ENCODE measurements at places on chromosomes 1 and 21.

DNA sequence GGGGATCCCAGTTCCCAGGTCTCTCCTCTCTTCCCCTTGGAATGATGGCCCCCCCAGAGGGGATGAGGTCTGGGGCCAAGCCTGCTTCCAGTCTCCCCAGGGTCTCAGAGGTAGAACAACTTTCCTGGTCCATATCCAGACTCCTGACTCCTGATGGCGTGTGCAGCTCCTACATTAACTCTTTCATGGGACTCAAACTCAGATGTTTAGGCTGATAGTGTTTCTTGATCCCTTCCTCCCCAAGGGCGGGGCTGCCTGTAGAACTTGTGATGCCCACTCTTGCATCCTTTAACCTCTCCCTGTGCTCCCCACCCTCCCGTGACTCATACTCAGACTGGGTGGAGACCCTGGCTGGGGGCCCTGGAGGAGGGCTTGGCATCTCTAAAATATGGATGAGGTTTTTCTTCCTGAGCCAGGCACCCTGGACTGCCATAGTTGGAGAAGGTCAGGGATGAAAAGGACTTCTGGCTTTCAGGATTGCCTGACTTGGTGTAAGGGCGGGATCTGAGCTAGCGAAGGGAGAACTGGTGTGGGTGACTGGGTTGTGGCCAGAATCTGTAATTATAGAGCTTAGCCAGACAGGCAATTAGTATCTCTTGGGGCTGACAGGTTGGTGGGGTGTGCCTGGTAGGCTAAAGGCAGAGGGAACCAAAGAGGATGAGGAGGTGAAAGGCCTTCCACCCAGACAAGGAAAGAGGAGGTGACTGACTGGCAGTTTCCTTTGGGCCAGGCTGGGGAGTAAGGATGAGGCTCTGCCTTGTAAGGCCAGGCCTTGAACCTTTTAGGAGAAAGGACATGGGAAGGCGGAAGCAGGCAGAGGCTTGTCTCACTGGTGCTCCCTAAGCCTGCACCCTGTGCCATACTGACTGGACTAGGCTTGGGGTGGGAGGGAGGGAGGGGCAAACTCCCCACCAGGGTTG lies 1.5 kb downstream of the ATP8B2 start:
- H3K36me3 ChIP-seq = peaks cover 19% of the 10 kb centered on the region
- H3K4me3 ChIP-seq = peak overlapping the region; percentile 93
- peak overlapping the region; percentile 100 for H3K27ac ChIP-seq

- no peak overlapping the region for H3K4me3 ChIP-seq
- H3K4me1 ChIP-seq = no peaks in the 10 kb centered on the region
- H3K27ac ChIP-seq = no peak overlapping the region
- no peak for DNase-seq
- no peaks in the 10 kb centered on the region for H3K27me3 ChIP-seq
- H3K36me3 ChIP-seq = no peaks in the 10 kb centered on the region
Observed at GRCh38 chr1:41467673-41468072, 16.8 kb downstream of the EDN2 start.

DNA sequence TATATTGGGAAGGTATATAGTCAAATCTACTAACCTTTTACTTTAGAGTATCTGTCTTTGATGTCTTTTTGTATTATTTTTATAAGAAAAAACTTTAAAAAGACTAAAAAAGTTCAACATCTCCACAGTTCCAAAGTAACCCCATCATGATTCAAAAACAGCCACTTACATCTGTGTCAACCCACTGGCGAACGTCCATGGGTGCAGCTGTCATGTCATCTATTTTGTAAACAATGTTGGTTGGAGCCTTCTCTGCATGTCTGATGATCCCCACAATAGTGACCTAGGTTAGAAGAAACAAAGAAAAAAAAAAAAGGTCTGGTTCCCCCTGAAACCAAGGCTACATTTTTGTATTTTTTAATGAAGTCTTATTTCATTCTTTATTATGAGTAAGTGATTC lies 28.0 kb upstream of the SMPDL3B start:
- H3K27me3 ChIP-seq = no peaks in the 10 kb centered on the region
- peaks cover 49% of the 10 kb centered on the region for H3K36me3 ChIP-seq
- no peak overlapping the region for H3K4me3 ChIP-seq
- H3K4me1 ChIP-seq = no peaks in the 10 kb centered on the region
- no peak for DNase-seq
- H3K27ac ChIP-seq = no peak overlapping the region

DNA sequence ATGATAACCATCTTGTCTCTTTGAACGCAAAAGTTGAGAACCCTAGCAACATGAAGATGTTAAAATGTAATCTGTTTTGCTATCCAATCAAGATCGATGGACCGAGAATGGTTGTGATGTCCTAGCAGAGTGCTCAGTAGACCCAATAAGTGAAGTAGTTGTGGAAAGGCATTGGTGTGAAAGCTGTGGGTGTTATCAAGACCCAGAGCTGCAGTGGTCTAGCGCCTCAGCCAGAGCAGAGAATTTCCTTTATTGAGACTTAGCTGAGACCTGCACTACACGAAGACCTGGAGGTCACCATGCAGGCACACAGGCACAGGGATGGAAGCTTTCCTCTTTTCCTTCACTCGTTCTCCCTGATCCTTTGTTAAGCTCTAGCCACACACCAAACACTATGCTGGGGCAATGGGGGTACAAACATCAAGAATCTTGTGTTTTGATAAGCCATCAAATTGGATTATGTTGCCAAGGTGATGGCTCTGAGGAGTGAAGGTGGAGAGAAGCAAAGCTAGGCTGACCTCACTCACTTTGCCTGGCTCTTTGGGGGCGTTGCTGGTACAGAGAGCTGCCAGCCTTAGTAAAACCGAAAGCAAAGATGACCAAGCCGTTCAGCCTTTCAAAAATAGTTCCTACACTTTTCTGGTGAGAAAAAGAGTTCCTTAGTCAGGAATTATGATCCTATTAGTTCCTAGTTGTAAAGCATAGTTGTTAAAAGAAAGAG lies 24.1 kb downstream of the METTL13 start:
- H3K27me3 ChIP-seq = no peaks in the 10 kb centered on the region
- no peak for DNase-seq
- H3K36me3 ChIP-seq = no peaks in the 10 kb centered on the region
- H3K27ac ChIP-seq = peak overlapping the region; percentile 12
- H3K4me1 ChIP-seq = peaks cover 4% of the 10 kb centered on the region

DNA sequence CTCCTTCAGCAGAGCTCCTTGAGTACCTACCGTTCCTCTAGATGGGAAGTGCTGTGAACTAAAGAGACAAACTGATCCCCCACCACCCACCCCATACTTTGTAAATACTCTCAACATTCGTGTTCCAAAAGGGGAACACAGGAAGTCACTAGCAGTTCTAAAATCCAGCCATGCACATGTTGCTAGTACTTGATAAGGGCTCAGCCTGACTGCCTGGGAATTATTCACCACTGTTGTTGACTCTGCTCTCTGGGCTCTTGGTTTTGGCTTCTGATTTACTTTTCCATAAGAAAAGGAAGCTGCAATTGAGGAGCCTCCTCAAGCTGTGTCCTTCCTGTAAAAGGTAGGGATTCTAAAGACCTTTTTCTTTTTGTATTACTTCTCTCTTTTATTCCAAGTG lies 67.5 kb downstream of the IVNS1ABP start:
- no peaks in the 10 kb centered on the region for H3K4me1 ChIP-seq
- no peaks in the 10 kb centered on the region for H3K27me3 ChIP-seq
- no peak overlapping the region for H3K4me3 ChIP-seq

- H3K27ac ChIP-seq = peak overlapping the region; percentile 88
- no peak for DNase-seq
- H3K4me3 ChIP-seq = no peak overlapping the region
- H3K4me1 ChIP-seq = peaks cover 44% of the 10 kb centered on the region
Observed at GRCh38 chr21:41956926-41957729, 3.3 kb upstream of the C2CD2 start.

- H3K27ac ChIP-seq = no peak overlapping the region
- peaks cover 9% of the 10 kb centered on the region for H3K4me1 ChIP-seq
- H3K4me3 ChIP-seq = no peak overlapping the region
- no peak for DNase-seq
- peaks cover 4% of the 10 kb centered on the region for H3K36me3 ChIP-seq
Observed at GRCh38 chr1:88744142-88744541, 60.1 kb downstream of the PKN2 start.

DNA sequence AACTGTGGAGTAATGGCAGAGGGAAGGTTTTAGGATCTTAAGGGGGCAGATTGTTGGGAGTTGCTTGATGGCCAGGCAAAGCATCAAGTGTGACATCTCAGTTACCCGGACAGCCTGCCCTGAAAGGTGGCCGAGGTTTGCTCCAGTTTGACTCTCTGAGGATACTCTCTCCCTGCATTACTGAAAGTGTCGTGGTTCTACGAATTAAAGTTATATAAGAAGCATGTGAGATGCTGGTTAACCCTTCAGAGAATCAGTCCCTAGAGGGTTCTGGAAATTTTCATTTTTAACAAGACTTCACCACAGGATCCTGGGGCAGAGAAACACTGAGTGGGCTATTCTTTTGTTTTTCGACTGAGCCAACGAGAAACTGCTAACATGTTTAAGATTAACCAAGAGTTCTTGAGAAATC lies 689 bp upstream of the ZNF644 start:
- peak overlapping the region; percentile 94 for H3K4me3 ChIP-seq
- H3K4me1 ChIP-seq = peaks cover 39% of the 10 kb centered on the region
- H3K27ac ChIP-seq = peak overlapping the region; percentile 100
- no peak for DNase-seq
- H3K36me3 ChIP-seq = no peaks in the 10 kb centered on the region
